ENCODE measurements at places on chromosomes 5 and 9.

DNA sequence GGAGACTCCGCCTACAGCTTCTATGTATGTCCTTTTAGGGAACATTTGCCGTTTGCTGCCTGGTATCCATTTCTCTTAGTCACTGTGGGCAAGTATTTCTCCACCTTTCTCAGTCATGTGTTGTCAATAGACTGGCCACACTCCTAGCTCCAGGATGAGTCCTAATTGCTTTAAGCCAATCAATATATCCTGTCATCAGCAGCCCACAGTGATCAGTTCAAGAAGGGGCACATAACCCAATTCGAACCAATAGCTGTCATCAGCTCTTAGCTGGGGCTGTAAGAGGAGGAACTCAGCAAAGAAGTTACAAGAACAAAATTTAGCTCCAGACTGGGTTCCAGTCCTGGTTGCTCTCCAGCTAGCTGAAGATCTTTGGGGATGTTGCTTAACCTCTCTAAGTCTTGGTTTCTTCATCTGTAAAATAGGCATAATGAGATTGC, 70.7 kb upstream of the MAN2A1 start:
- no peak for DNase-seq

DNA sequence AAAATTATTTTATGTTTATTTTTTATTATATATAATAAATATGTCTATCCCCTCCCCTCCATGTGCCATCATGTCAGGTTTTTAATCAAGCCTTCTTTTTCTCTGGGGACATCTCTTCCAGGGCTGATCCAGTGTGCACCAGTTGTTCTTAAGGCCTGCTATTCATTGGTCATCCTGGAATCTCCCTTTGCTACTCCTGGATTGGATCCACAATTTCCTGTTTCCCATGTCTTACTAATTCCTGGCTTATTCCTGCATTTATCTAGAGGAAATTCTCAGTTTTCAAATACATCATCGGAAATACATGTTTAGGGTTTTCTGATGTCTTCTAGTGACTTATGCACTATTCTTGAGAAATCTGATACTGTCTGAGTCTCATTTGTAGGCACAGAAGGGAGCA, 56.8 kb downstream of the ANGPTL2 start:
- DNase-seq, result no peak

GRCh38 chr5:73153513-73153912, 19.5 kb upstream of the TMEM174 start:
- DNase-seq, result no peak

GRCh38 chr5:72468024-72468423, 39.2 kb downstream of the ZNF366 start:
- DNase-seq, result no peak

DNA sequence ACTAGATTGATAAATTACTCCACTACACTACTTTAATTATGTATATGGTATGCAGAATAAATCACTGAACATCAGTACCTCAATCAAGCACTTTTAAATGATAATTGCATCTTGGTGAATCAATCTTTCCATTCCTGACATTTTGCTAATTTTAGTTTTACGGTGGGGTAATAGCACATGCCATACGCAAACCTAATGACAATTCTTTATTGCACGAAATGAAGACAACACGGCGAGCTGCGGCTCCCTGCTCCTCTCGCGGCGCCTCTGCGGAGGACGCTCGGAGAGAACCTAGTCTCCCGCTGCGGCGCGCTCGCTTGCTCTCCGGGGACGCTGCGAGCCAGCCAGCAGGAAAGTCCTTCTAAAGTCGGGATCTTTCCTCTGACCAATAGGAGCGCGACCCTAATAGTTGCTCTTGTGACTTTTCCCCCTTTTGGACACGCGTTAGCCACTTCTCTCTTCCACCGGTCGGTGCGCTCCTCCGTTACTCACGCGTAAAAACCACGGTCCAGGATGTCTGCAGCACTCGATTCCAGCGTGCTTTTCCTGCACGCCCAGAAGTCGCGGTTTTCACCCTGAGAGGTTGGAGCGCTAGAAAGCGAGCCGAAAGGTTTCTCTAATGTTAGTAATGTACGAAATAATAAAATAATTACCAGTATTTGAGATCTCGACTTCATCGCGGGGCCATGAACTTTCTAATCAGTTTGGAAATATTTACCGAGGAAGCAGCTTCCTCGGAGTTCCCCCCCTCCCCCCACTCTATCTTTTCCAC, 1.0 kb upstream of the MEF2C start:
- DNase-seq, result peak; percentile 72

DNA sequence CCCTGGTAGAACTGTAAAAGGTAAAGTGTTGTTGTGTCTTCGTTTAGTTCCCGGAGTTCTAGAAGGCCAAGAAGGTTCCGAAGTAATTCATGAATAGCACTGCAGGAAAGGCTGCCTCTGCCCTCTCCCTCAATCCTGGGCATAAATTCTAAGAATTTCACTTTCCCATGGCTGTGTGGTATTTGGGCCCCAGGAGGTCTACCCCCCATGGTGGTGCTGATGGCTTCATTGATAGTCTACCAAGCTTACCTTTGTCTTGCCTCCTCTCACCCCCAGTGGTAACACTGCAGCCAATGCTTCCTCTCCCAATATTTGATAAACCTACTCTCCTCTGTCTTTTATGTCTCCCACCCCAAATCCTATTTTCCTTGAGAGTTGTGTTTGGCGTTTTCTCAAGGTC, 39.5 kb downstream of the ADAMTS16 start:
- DNase-seq, result no peak

- peak; percentile 93 for DNase-seq
Observed at GRCh38 chr5:133868946-133869518, 99.4 kb downstream of the C5orf15 start.

- DNase-seq, result peak; percentile 54
Observed at GRCh38 chr5:31854181-31855133, 215.5 kb downstream of the PDZD2 start.

DNA sequence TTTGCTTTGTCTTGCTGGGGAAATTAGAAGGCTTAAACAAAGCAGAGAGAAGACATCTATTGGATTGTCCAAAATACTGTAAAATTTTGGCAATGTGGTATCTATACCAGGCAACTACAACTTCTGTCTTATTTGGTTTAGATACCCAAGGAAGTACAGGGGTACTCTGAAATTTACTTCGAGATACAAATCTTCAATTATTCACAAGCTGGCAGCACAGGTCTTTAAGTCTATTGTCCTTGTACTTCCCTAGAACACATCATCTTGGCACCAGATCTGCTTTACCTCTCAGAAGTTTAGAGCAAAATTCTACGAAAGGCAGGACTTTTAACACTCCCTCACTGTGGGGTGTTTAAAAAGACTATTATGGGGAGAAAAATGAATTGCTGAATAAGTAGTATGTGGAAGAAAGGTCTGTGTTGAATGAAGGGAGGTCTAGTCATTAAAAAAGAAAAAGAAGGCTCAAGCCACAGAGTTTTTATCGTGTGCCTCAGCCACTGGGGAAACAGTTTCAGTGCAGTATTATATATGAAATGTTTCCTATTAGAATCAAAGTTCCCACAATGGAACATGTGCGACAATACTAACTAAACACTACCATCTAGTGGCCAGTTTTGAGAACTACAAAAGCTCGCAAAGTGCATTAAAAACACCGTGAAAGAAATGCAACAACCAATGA, 93.7 kb downstream of the PDE4D start:
- peak; percentile 88 for DNase-seq

- peak; percentile 60 for DNase-seq
Observed at GRCh38 chr9:109417585-109418544, 80.2 kb downstream of the PTPN3 start.

DNA sequence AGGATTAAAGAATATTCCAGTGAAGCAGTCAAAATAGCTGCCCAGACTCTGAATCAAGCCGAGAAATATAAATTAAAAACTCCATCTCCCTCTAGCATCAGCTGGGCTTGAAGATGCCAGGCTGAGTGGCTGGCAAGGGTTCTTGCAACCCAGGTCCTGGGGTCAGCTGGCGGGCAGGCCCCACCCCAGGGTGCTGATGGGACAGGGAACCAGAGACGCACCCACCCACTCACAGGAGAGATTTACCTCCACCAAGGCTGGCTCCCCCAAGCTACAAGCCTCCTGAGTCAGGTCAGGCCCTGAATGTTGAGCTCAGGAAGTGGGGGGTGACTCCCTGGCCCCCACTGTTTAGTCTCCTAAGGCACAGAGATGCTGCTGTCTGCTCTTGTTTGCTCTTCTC, 83.9 kb upstream of the HSPA9 start:
- no peak for DNase-seq

- no peak for DNase-seq
Observed at GRCh38 chr5:79193643-79194042, 42.3 kb upstream of the JMY start.

- peak; percentile 73 for DNase-seq
Observed at GRCh38 chr9:75889977-75890471, 449 bp upstream of the PCSK5 start.

DNA sequence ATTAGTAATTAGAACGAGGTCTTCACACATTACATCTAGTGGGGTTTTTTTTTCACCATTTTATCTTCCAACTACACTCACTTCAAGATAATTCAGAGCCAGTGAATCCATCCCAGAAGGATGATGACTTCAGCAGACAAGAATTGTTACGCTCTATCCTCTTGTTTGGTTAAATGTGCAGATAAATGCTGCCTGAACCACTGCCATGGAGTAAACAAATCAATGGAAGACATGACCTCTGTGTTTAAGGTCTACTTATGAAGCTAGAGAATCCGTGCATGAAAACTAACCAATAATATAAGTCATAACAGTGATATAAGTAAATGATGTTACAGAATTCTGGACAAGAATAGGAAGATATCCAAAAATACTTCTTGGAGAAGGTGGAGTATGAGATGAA, 602.6 kb downstream of the TLR4 start:
- DNase-seq, result no peak

DNA sequence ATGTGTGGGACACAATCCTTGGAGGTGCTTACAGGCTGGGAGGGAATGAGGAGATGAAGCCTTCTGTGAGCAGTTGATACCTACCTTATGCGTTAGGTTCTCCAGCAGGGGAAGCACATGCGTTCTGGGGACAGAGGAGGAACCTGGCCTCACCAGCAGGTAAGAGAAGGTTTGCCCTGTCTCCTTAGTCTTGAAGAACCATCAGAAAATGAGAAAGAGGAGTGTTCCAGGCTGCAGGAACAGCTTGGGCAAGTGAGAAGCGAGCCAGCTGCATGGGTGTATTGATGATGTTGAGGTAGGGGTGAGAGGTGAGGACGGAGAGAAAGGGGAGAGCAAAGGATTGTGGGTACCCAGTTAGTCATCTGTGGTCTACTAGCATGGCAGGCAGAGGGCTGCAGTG, 156.9 kb upstream of the MVB12B start:
- no peak for DNase-seq

GRCh38 chr5:135246923-135247795, 151.9 kb downstream of the MACROH2A1 start:
- peak; percentile 43 for DNase-seq

DNA sequence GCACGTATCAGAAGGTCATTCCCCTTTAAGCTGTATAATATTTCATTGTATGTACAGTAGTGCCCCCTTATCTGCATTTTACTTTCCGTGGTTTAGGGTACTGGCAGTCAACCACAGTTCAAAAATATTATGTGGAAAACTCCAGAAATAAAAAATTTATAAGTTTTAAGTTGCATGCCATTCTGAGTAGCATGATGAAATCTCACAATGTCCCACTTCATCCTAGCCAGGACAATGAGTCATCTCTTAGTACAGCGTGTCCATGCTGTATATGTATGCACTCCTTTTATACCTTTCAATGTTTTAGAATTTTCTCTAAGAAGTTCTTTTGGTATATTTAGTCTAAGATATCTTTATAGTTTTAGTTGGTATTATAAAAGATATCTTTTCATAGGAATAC, 115.0 kb upstream of the HAND1 start:
- DNase-seq, result no peak

DNA sequence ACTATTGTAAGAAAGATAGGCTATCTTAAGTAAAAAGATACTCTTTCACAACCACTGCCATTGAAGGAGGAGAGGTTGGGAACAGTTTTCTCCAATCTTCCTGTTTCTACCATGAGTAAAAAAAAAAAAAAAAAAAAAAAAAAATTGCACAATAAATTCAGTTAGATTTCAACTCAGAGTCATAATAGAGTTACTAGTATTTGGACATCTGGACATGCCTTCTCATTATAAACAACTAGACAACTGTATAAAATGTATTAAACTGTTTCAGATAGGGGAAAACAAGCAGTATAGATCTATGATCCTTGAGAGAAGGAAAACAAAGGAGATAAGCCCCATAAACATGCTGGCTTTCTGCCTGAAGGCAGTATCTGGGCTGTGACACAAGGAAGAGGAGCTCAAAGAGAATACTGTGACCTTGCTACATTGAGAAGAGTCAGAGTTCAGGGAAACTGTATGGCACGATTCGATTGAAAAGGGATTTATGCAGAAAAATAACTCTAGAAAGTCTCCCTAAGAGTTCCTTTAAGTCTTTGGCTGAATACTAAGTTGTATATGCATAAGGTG, 249.2 kb upstream of the POU5F2 start:
- DNase-seq, result no peak

DNA sequence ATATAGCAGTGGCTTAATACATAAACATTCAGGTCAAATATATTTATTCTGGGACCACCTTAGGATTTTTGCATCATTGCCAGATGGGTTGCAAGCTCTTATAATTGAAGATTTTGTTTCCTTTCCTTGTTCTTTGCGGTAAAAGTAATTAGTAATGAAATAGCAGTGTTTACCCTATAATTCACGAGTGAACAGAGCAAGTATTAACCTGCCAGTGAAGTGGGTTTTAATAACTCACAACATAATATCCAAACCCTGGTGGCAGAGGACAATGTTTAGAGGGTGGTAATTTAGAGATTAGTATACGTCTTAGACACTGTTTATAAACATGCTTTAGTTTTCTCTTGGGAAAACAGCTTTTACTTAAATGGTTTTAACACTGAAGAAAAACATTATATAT, 11.8 kb downstream of the ARL14EPL start:
- DNase-seq, result no peak

DNA sequence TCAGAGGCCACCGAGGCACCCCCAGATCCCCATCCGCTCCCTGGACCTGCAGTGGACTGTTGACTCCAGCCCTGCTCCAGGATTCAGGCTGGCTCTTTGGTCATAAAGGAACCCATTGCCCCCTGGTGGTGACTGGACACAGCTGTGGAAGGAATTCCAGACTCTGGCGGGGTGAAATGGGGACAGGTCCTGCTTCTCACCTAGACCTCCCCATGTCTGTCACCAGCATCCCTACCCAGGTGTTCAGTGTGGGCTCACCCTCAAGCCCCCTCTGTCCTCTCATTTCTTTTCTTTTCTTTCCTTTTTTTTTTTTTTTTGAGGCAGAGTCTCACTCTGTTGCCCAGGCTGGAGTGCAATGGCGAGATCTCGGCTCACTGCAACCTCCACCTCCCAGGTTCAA, 25.5 kb upstream of the STXBP1 start:
- DNase-seq, result peak; percentile 88

DNA sequence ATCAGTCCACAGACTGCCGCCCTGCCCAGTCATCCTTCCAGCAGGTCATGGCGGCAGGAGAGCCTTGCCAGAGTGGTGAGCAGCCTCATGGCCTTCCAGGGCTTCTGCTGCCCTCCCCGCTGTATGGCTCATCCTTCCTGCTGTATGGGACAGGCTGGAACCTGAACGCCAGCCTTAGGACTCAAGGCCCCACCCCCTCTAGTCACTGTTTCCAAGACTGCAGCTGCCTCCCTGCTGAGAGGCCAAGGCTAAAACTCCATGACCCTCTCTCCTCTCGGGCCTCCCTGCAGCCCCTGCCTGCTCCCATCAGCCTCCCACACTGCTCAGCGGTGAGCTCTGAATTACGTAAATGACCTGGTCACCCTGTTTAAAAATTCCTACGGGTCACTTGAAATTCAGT, 227.5 kb downstream of the AGTPBP1 start:
- no peak for DNase-seq

- peak; percentile 62 for DNase-seq
Observed at GRCh38 chr5:88727705-88728313, 155.2 kb downstream of the MEF2C start.

All from brain (organoid and tissue), 16 donors.